ENCODE measurements at places on chromosomes 12 and 14.

GRCh38 chr14:89507521-89507920 lies 90.5 kb upstream of the FOXN3 start:
- peak; percentile 87 for DNase-seq

DNA sequence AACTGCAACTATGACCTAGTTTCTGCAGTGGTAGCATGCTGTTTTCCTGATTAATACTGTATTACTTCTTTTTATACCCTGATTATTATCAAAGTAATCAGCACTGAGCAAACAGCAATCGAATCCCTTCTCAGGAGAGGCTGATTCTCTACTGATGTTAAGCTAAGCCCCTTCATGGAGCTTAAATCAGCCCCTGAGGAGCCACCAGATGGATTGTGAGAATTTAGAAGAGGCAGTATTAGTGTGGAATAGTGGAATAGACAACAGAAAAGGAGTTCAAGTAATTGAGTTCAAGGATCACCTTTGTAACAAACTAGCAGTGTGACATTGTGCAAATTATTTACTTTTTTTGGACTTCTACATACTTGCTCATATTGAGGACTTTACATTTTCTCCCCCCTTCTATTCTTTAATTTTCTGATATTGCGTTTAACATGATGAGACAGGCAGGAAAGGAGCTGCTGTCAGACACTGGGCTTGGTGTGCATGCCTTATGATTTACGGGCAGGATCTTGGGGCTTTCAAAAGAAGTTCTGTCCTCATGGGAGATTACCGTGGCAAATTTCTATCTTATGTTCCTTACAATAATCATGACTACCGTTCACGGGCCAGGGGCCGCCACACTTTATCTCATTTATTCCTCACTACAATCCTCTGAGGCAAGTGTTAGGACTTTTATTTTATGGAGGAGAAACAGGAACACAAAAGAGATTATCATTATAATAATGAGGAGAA lies 68.0 kb downstream of the PTPRR start:
- DNase-seq = no peak

- no peak for DNase-seq
These were observed 31.6 kb upstream of the BEGAIN start for GRCh38 chr14:100618763-100619320.

GRCh38 chr12:111653596-111653995 lies 32.2 kb downstream of the BRAP start:
- no peak for DNase-seq

DNA sequence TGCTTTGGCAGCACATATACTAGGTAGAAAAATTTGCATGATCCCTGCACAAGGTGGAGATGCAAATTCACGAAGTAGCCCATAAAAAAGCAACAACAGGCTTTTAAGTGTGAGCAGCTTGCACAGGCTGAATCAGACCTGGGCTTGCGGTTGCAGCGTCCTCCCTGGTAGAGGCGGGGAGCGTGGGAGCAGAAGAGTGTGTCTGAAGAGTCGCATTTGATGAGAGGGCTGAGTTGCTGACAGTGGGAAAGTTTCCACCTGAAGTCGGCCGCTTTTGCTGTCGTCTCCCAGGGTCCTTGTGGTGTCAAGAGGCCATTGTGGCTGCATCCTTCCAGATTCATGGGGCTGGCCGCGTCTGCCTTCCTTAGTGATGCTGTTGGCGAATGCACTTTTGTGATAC lies 6.2 kb downstream of the AACS start:
- no peak for DNase-seq

GRCh38 chr14:23094666-23095195 lies at the start of gene ACIN1:
Gene ACIN1 (minus strand): TSS chr14:23095136. CDS start chr14:23095112, 24 bp downstream.
- DNase-seq = peak; percentile 81

DNA sequence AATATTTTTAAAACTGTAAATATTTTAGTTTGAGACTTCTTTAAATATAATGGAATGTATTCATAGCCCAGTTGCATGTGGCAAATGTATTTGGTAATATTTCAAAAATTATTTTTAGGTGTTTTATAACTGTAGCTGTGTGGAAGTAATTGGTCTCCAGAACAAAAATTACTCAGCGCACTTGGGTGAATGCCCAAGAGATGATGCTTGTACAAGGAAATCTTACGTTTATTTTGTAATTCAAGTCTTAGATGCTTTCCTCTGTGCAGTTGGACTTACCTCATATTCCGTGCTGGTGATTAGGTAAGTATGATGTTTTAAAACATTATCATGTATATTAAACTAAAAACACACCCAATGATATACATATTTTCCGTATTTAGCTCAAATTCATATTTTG lies 76.7 kb upstream of the SLCO1B1 start:
- DNase-seq = no peak

GRCh38 chr14:34195964-34196363 lies 245.1 kb upstream of the EGLN3 start:
- DNase-seq = no peak

DNA sequence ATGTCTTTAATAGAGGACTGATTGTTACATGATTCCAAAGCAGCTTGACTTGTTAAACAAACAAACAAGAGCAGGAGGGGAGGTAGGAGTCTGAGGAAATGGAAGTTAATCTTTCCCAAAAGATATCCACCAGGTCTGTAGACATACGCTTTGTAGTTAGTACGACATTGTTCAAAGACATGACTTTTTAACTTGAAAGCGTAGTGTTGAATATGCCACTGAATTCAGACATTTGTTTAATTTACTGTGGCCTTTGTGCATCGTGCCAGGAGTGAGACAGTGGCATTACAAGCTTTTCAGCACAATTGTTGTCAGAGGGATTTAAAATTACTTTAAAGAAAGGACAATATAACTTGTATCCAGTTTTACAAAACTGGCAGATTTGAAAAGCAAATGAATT lies 53.0 kb downstream of the SAV1 start:
- DNase-seq = no peak

DNA sequence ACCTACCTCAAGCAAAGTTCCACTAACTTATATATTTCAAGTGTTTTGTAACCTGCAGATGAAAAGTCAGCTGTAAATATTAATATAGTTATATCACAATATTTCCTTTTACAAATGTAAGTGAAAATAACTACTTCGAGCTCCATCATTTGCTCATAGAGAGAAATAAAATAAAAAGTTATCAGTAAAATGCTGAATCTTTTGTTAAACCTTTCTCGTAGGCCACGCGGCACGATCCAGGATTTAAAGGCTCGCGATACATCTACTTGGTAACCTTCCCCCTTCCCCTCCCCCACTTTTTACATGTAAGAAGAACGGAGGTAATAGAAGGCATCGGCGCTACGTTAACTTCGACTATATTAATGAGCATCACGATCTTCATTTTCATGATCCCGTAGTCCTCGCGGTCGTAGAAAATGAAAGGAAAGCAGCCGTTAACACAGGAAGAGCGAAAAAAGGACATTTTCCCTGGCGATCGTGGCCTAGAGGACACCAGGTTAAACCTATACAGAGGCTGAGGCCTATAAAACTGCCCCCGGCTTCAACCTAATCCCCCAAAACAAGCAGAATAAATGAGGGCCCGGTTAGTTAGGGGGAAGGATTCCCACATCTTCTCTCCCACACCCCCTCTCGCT lies 508 bp downstream of the HNRNPC start:
- DNase-seq = peak; percentile 49

GRCh38 chr12:57580466-57580795 lies 10.6 kb upstream of the PIP4K2C start:
- no peak for DNase-seq

- DNase-seq = no peak
These were observed 77.3 kb downstream of the HELB start for GRCh38 chr12:66379616-66380015.

- no peak for DNase-seq
These were observed 50.2 kb downstream of the WDR20 start for GRCh38 chr14:102189874-102190273.

DNA sequence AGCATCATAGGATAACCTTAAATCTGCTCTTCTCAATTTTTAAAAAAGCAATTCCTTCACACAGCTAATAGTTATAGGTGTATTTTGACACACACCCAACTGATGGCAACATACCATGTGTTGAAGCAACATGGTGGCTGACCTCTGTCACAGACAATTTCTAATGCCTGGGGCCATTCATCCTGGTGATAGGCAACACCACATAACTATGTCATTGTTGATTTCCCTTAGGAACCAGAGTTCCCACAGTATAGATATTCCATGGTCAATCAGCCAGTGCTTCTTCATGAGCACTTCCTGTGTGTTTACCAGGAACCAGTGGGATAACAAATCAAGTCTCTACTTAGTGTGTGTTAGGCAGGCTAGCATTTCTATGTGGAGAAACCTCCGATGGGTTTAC lies 88.3 kb downstream of the FIGNL2 start:
- no peak for DNase-seq

DNA sequence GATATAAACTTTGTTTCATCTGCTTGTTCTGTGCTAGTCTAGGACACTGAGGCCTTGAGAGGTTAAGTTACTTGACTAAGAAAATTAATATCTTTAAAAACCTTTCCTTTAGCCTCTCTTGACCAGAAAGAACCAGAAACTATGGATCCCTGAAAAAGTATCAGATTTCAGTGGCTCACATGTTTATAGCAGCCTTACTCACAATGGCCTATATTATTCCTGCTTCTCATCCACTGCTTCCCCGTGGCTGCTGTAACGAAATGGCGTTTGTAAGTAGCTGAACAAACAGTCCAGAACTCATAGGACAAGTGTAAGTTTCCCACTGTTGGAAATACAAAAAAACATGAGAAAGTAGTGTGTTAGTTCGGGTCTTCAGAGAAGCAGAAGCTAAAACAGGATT lies 3.2 kb upstream of the PYGL start:
- peak; percentile 14 for DNase-seq

GRCh38 chr12:92796650-92797049 lies 93.9 kb downstream of the PLEKHG7 start:
- peak; percentile 8 for DNase-seq

- no peak for DNase-seq
These were observed 44.4 kb upstream of the CERS5 start for GRCh38 chr12:50211392-50212070.

DNA sequence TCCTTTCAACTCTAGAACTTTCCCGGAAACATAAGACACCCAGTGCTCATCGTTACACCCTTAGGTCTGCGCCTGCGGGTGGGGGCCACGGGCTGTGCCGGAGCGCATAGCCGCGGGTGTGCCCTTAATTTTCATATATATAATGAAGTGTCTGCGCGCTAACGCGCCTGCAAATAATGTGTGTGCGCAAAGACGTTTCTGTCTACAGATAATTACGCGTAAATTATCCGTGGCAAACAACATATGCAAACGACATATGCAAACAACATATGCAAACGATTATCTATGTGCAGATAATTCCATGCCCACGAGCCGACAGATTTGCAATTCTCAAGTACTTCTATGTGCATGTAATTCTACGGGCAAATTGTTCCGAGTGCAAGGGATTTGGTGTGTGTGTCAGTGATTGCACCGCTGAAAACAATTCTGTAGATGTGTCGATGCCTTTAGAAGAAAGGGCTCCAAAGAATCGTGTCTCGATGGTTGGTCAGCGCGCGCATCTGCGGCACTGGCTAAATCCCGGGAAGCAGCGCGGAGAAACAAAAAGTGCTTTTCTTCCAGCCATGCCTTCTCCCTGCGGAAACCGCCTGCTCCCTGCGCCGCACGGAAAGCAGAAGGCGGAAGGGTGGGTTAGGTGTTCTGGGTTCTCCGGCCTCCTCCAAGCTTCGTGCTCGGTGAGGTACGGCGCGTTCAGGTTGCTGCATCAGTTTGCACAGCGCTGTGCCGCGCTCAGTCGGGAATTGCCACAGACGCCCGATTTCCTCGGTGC lies 34.5 kb upstream of the TBX5 start:
- DNase-seq = no peak

GRCh38 chr12:91984556-91984955 lies 161.1 kb downstream of the BTG1 start:
- DNase-seq = no peak

DNA sequence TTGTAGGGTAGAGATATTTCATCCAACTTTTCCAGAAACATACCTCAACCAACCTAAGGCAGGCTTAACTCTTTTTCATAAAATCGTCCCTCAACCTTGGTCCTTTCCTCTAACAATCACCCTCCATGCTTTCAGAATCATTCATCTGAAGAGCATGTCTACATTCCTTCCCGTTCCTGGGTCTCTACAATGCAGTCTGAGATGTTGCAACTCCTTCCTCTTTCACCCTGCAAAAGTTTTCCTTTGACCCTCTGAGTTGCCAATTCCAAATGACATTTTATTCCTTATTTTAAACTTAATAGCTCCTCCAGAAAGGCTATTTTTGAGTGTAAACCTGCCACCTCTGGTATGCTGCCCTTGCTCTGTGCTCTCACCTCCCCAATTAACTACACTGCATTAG lies 16.7 kb downstream of the SLC7A7 start:
- DNase-seq = no peak

DNA sequence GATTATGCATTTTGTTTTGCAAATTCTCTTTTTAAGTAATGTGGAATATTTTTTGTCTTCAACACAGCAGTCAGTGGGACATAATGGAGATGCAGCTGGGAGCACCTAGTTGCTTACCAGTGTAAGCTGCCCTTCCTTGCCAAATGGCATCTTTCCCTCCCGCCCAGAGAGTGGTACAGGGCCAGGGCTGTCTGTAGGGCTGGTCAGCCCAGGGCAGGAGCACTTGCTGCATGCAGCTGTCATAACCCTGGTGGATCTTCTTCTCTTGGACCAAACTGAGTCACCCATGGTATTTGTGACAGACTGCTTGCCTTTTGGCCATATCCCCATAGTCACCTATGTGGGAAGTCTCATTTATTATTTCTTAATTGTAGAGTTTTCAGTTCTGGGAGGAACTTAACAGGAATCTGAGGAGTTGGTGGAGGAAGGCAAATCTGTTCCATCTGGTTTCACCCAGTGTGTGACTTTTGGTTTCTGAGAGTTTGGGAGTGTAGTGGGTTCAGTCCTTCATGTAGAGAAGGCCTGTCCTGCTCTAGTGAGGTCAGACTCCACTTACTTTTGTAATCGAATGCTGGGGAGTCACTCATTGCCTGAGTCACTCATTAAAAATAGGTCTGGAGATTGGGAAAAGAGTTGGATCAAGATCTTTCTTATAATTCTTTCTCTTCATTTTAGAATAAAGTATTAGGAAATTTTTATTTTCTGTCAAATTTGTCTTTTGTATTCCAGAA lies 62.0 kb upstream of the ASPG start:
- DNase-seq = no peak

DNA sequence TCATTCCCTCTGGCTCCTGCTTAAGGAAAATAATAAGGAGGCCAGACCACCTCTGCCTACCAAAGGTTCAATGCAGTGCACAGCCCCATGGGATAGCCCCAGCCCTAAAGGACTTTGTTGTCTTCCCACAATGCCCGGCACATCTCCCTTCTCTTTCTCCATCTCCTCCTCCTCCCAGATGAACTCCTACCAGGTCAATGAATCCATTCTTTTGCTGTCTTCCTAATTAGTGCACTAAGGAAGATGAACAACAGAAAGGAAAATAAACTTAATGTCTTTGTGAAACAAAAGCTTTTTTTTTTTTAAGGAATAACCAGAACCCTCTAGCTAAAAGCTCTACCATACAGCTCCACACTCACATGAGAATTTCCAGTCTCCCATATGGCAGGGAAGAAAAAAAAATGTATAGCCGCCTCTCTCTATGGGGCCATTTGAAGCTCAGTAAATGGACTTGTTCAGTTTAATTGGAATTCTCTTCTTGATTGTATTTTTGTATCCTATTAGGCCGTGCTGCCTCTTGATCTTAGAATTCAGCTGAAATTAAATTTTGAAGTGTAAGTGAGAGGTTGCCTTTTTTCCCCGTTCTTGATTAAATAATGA lies 41.8 kb upstream of the HSPB8 start:
- no peak for DNase-seq

All from mammary epithelial cell (primary cell).